ENCODE measurements at places on chromosomes 12 and 14. TPM values are rescaled to one million over a fixed set of nuclear protein-coding genes. Genes with fewer than 3 reads are reported as not detected.

DNA sequence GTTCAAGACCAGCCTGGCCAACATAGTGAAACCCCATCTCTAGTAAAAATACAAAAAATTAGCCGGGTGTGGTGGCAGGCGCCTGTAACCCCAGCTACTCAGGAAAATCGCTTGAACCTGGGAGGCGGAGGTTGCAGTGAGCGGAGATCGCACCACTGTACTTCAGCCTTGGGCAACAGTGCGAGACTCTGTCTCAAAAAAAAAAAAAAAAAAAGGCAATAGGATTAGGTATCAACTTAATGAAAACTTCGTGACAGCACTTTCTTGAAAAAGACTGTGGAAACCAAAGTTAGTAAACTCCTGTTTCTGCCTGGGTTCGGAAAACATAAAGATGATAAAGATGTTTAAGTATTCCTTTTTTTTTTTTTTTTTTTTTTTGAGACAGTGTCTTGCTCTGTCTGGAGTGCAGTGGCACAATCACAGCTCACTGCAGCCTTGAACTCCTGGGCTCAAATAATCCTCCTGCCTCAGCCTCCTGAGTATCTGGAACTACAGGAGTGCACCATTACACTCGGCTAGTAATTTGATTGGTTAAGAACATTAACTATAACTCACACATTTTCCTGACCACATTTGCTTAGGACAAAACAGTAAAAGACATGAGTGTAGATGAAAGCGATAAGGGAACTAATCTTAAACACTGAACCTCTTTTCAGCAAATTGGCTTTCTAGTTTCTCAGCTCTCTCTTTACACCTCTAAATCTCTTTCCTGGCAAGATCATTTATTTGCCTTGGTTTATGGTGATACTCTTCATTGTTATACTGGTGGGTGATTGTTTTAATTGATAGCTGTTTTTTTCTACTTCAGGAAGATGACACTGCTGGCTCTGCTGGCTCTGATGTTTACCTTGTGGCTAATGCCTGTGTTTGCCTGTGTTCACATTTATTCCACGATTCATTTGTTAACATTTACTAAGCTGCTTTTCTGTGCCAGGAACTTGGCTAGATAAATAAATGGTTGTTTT lies 15.8 kb downstream of the HIF1A start:
- DNase-seq, result no peak
- H3K27ac ChIP-seq, result peak overlapping the region; percentile 15
- peaks cover 47% of the 10 kb centered on the region for H3K4me1 ChIP-seq
- H3K4me3 ChIP-seq, result no peak overlapping the region

GRCh38 chr12:41234692-41235091 lies 46.6 kb downstream of the PDZRN4 start:
- no peaks in the 10 kb centered on the region for H3K36me3 ChIP-seq
- H3K4me3 ChIP-seq, result no peak overlapping the region
- no peak overlapping the region for H3K27ac ChIP-seq
- H3K27me3 ChIP-seq, result no peaks in the 10 kb centered on the region
- H3K4me1 ChIP-seq, result no peaks in the 10 kb centered on the region

DNA sequence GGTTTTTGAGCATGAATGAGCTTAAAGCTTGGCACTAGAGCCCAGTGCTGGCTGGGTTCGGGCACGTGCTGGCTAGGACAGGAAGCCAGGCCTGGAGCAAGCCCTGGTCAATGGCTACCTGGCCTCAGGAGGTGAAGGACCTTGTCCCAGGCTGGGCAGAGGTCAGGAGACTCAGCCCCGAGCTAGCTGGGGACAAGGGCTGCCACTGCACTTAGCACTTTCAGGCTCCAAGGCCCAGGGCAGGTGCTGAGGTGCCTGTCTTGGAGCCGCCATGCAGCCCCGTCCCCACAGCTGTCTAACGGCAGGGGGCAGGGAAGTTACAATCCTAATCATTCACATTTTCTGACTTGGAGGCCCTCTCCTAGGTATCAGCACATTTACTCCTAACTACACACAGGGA lies 4.3 kb upstream of the AQP6 start:
- no peaks in the 10 kb centered on the region for H3K27me3 ChIP-seq
- no peak for DNase-seq
- peaks cover 15% of the 10 kb centered on the region for H3K4me1 ChIP-seq
- no peak overlapping the region for H3K4me3 ChIP-seq
- no peak overlapping the region for H3K27ac ChIP-seq
- H3K36me3 ChIP-seq, result peaks cover 1% of the 10 kb centered on the region

Gene USP44
- total RNA-seq, result 13.3 TPM

GRCh38 chr12:122080149-122081082 lies 1.9 kb downstream of the MLXIP start:
- H3K27me3 ChIP-seq, result no peaks in the 10 kb centered on the region
- H3K4me3 ChIP-seq, result peak overlapping the region; percentile 68
- H3K4me1 ChIP-seq, result peaks cover 31% of the 10 kb centered on the region
- H3K36me3 ChIP-seq, result peaks cover 52% of the 10 kb centered on the region

Gene KITLG
- total RNA-seq, result 29.9 TPM

Data from Calu3 (cell line).